ENCODE measurements at places on chromosomes 7 and 10.

DNA sequence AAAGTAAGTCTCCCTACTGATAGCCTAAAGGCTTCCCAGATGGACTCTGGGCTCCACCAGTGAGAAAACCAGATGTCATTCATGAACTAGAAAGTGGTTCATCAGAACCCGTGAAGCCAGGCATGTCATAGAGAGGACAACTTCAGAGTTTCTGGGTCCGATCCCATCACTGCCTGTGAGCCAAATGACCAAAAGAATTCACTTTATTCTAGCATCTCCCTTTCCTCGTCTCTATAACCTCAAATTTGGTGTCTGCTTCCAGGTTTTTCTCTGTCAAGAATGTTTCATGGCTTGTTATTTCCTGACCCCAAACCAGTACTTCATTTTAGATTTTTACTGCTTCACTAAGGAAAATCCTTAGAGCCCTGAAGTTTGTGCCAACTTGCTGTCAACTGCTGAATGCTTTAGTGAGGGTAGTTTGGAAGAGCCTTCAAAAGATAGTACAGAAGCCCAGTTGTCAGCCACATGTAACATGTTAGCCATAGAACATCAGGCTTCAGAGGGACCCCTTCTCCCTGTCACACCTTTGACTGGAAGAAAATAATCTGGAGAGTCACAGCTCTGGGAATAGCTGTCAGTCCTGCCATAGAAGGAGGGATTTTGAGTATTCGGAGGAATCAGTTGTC lies 34.0 kb downstream of the ITGB8 start:
- no peak for DNase-seq
- H3K4me1 ChIP-seq = no peaks in the 10 kb centered on the region
- H3K4me3 ChIP-seq = no peak overlapping the region
- H3K27me3 ChIP-seq = peaks cover 2% of the 10 kb centered on the region
- no peak overlapping the region for H3K27ac ChIP-seq

- no peak overlapping the region for H3K4me3 ChIP-seq
- H3K27ac ChIP-seq = no peak overlapping the region
- peaks cover 36% of the 10 kb centered on the region for H3K27me3 ChIP-seq
- no peaks in the 10 kb centered on the region for H3K36me3 ChIP-seq
- no peak for DNase-seq
Observed at GRCh38 chr7:45158471-45158870, 880 bp downstream of the RAMP3 start.

DNA sequence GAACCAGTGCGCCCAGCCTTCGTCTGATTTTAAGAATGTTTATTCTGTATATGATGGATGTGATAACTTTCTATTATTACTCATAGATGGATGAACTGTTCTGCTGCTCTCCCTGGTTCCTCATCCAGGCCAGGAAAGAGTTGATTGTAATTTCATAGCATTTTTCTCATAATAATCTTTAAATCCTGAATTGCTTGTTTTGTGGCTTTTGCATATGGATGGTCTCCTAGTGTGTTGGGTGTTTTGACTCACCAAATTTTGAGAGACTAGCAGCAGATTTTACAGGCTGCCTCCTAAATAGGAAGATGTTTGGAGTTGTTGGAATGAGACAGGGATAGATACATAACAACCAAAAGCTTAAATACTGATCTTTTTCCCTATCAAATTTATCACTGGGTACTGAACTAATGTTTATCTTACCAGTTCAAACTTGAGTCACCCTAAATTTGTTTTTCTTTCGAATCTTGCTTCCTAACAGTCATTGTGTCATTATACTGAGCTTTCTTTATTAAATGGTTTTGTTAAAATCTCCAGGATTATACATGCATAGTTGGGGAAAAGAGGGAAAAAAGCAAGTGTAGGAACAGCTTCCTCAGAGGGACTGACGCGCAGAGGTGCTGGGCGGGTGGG lies 106.0 kb upstream of the GATA3 start:
- H3K4me3 ChIP-seq = no peak overlapping the region
- H3K27me3 ChIP-seq = no peaks in the 10 kb centered on the region
- no peak for DNase-seq
- peaks cover 40% of the 10 kb centered on the region for H3K4me1 ChIP-seq

DNA sequence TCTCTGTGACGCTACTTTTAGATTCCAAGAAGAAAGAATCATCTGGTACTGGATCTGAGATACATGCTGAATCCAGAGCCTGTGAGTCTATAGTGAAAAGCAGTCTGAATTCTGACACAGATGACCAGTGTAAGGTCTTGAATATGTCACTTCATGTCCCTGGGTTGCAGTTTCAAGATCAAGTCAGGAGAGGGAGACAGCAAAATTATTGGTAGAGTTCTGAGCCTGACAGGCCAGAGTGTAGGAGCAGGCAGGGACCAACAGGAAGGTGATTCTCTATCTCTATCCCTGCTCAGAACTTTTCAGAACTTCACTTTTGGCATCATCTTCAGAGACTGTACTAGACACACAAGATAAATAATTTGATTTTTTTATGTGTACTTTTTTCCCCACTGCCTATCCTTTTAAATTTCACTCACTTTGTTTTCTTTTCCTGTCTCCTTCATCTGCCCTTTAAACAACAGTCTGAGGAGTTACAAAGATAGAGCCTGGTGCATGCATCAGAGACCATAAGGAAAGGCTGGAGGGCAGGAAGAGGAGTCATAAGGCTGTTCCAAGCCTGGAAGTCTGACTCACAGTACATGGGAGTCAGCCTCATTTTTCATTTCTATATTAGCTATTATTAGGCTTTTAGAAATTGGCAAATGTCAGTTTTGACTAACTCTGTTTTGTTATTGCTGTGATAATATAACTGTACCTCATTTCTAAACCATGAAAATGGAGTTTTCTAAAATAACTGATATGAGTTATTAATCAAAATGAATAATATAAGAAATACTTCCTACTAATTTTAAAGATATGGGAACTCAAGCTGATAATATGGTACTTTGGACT lies 120.2 kb upstream of the TMEM229A start:
- H3K27me3 ChIP-seq = no peaks in the 10 kb centered on the region
- H3K4me1 ChIP-seq = no peaks in the 10 kb centered on the region
- no peak overlapping the region for H3K27ac ChIP-seq
- no peak overlapping the region for H3K4me3 ChIP-seq
- no peaks in the 10 kb centered on the region for H3K36me3 ChIP-seq
- DNase-seq = no peak

DNA sequence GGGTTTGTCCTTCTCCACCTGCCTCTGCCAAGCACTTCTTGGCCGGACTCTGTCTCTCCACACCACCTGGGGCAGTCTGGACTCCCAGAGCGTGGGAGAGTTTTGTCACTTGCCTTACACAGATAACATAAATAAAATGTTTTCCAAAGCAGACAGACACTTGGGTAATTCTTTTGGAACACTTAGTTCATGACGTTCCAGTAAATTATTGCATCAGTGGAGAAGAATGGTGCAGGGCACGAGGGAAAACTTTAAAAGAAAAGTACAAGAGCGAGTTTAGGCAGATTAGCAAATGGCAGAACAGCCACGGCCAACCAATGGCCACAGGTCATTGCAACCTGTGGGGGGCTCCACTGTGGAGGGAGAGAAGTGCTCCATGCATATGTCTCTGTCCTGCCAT lies 170.6 kb upstream of the GRB10 start:
- H3K4me1 ChIP-seq = no peaks in the 10 kb centered on the region
- no peaks in the 10 kb centered on the region for H3K36me3 ChIP-seq
- no peak for DNase-seq
- no peak overlapping the region for H3K4me3 ChIP-seq

GRCh38 chr10:128437786-128438345 lies 311.6 kb upstream of the MKI67 start:
- H3K36me3 ChIP-seq = no peaks in the 10 kb centered on the region
- H3K4me1 ChIP-seq = no peaks in the 10 kb centered on the region
- no peak overlapping the region for H3K4me3 ChIP-seq
- H3K27me3 ChIP-seq = peaks cover 3% of the 10 kb centered on the region
- no peak overlapping the region for H3K27ac ChIP-seq
- no peak for DNase-seq

DNA sequence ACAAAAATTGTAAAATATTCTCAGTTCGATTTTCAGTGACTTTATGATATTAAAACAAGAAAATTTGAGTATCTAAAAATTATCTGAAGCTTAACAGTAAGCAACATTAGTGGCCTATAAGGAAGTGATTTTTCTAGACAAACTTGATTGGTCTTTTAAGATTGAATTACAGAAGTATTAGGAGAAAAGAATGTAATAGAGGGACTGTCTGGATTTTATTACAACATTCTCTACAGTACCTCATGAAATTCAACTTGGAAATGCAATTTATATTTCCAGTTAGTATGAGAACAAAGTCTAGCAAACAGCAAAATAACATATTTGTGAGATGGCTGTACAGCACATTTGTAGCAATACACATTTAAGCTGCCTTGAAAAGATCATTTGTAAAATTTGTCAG lies 18.8 kb downstream of the REEP3 start:
- H3K4me1 ChIP-seq = peaks cover 7% of the 10 kb centered on the region
- H3K27ac ChIP-seq = no peak overlapping the region
- no peaks in the 10 kb centered on the region for H3K36me3 ChIP-seq
- H3K4me3 ChIP-seq = no peak overlapping the region

- H3K4me1 ChIP-seq = peaks cover 44% of the 10 kb centered on the region
- H3K27me3 ChIP-seq = no peaks in the 10 kb centered on the region
Observed at GRCh38 chr7:128005759-128006159, 25.5 kb downstream of the LRRC4 start.

- peaks cover 14% of the 10 kb centered on the region for H3K27me3 ChIP-seq
- H3K4me3 ChIP-seq = no peak overlapping the region
- no peak for DNase-seq
Observed at GRCh38 chr7:142445019-142445686, 187.3 kb upstream of the PRSS58 start.

DNA sequence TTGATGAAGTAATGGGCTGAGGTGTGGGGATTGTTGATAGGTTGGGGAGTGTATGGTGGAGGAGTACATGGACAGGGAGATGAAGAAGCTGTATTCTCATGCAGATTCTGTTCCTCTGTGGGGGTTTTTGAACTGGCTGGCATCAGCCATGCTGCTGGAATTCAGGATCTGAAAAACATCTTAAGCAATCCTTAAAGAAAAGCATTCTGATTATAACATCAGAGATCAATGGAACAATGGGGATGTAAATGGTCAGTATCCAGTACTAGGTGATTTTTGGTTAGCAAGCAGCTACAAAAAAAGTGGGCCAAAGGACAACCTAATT lies 247.5 kb upstream of the GALNT17 start:
- peaks cover 6% of the 10 kb centered on the region for H3K27me3 ChIP-seq
- peaks cover 4% of the 10 kb centered on the region for H3K36me3 ChIP-seq
- no peaks in the 10 kb centered on the region for H3K4me1 ChIP-seq
- DNase-seq = no peak
- H3K4me3 ChIP-seq = no peak overlapping the region
- H3K27ac ChIP-seq = no peak overlapping the region

DNA sequence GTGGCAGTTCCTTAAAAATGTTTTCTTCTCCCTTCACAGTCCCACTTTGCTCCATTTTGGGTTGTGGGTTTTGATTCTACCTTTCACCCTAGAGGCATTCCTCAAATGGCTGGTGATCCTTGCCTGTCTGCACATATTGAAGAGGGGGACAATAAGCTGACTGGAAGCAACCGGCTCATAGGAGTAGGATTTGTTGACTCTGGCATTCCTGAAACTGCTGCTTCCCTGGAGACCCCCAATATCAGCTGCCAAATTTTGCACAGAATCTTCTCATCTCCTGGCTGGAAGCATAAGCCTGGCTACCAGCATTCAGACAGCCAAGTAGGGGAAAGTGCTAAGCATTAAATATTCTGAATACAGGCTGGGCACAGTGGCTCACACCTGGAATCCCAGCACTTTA lies 53.7 kb downstream of the KIF5B start:
- H3K27ac ChIP-seq = no peak overlapping the region
- peaks cover 5% of the 10 kb centered on the region for H3K4me1 ChIP-seq
- DNase-seq = no peak
- no peaks in the 10 kb centered on the region for H3K36me3 ChIP-seq
- no peak overlapping the region for H3K4me3 ChIP-seq

GRCh38 chr10:43235070-43235900 lies 31.6 kb downstream of the RASGEF1A start:
- H3K27me3 ChIP-seq = peaks cover 12% of the 10 kb centered on the region
- no peak for DNase-seq
- no peak overlapping the region for H3K27ac ChIP-seq
- no peak overlapping the region for H3K4me3 ChIP-seq
- H3K4me1 ChIP-seq = peaks cover 12% of the 10 kb centered on the region

GRCh38 chr7:95269640-95270039 lies 54.7 kb downstream of the PON1 start:
- no peak overlapping the region for H3K27ac ChIP-seq
- H3K27me3 ChIP-seq = peaks cover 3% of the 10 kb centered on the region

- peaks cover 5% of the 10 kb centered on the region for H3K27me3 ChIP-seq
- no peak overlapping the region for H3K27ac ChIP-seq
- no peak for DNase-seq
- no peaks in the 10 kb centered on the region for H3K36me3 ChIP-seq
- H3K4me3 ChIP-seq = no peak overlapping the region
- no peaks in the 10 kb centered on the region for H3K4me1 ChIP-seq
Observed at GRCh38 chr7:94433224-94433623, 38.5 kb downstream of the COL1A2 start.

DNA sequence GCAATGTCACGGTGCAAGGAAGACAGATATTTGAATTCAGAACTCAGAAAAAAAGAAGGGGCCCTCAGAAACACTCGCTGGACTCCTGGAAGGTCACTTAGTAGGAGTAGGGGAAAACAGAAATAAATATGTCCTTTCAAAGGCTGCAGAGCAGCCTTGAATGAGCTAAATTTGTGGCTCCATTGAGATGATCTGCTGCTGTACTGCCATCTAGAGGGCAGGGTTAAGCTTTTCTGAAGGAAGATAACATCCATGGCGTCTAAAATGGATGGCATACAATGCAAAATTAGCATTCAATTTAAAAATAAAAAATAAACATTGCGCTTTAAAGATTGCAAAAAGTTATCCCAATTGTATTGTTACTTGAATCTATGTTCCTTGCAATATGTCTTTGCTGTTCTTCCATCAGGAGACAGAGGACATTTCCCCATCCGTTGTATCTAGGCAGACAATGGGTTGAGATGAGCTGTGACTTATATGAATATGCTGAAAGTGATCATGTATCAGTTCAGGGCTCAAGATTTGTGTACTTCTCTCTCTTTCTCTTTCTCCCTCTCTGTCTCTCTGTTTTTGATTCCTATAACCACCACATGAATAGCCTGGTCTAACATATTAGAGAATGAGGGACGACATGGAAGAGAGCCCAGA lies 642.2 kb downstream of the SH2D4B start:
- no peaks in the 10 kb centered on the region for H3K36me3 ChIP-seq
- no peak for DNase-seq
- no peaks in the 10 kb centered on the region for H3K4me1 ChIP-seq
- no peak overlapping the region for H3K4me3 ChIP-seq
- no peak overlapping the region for H3K27ac ChIP-seq

DNA sequence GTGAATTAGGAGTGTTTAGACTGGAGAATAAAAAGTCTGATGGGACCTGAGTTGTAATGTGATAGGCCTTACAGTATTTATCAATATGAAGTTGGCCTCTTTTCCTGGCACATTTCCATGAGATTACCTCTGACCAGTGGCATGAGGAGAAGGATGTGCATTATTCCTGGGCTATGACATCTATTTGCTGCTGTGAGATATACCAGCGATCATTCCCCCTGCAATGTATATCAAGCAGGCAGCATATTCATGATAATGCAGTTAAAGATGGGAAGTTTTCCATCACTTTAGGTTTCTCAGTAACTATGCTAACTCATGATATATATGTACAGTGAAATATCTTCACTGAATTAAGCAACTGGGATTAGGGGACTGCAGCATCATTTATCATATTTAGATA lies 142.8 kb upstream of the MBL2 start:
- DNase-seq = no peak
- no peak overlapping the region for H3K4me3 ChIP-seq
- no peaks in the 10 kb centered on the region for H3K4me1 ChIP-seq
- H3K27ac ChIP-seq = no peak overlapping the region
- no peaks in the 10 kb centered on the region for H3K36me3 ChIP-seq
- no peaks in the 10 kb centered on the region for H3K27me3 ChIP-seq

Measured in memory B cell (primary cell).